ENCODE measurements at places on chromosomes 12 and 14.

GRCh38 chr12:19630536-19630935 lies 191.2 kb downstream of the AEBP2 start:
- DNase-seq, result no peak

- no peak for DNase-seq
Observed at GRCh38 chr12:54588890-54589267, 420 bp upstream of the PPP1R1A start.

- DNase-seq, result no peak
Observed at GRCh38 chr12:49872381-49872780, 29.5 kb upstream of the BCDIN3D start.

- DNase-seq, result no peak
Observed at GRCh38 chr14:24465368-24465767, 22.8 kb upstream of the SDR39U1 start.

DNA sequence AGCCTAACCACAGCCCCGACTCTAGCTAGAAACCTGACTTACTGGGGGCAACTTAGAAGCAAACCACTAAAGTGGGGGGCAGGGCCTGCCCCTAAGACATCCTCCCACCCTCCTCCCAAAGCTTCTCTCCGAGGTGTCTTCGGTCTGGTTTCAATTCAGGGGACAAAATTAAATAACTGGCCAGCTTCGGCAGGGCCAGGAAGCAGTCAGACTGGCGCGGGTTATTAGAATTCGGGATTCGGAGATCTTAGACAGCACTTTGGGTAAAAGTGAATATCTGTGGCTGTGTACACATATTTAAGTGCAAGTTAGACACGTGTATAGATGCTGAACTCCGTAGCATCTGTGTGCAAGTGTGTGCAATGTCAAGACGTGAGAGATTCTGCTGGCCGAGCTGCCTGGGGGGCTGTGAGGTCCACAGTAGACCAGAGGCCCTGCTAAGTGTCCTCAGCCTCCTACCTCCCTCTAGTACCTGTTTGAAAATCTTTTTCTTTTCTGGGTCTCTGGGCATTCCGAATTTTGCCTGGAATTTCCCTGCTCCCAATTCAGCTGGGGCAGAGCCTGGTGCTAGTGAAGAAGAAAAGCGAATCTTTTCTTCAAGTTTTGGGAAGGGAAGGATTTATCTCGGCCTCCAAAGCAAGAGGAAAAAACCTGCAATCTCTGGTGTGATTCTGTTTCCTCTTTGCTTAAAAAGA lies 4.0 kb upstream of the HOXC10 start:
- no peak for DNase-seq

DNA sequence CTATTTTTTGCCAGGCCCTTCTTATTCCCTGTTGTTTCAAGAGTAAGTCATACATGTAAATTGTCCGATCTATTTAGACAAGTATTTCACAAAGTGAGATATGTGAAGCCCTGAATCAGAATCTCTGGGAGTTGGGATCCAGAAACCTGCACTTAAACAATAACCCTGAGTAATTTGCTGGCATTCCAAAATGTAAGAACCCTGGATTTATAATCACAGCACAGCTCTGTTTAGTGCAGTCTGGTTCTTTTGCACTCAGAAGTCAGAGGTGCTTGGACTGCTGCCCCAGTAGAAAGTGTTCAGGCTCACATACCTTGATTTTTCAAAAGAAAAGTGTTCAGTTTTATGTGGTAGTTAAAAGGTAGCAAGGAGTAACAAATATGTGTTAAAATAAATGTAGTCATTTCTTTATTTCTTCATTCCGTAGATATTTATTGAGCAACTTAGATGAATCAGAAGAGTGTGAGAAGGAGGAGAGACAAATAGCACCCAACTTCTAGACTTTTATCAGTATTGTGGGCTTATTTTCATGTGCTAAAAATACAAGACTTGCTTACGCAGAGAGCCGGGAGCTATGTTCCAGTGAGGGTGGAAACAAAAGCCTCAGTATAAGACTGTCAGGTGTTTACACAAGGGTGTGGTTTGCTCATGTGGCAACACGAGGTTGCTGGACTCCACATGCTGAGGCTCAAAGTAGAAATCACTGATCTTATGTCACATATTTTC lies 70.1 kb downstream of the SYNE2 start:
- peak; percentile 86 for DNase-seq

GRCh38 chr12:29086325-29087271 lies 62.5 kb upstream of the FAR2 start:
- DNase-seq, result no peak

- DNase-seq, result no peak
Observed at GRCh38 chr12:67911275-67911600, 78.0 kb upstream of the IFNG-AS1 start.

All from Caki2 (cell line).